NCI-H526 treated with DMSO at 0.1 percent for 48 hours (cell line): ENCODE measurements at places on chromosomes 7 and 10.

- no peak for DNase-seq
Measured at GRCh38 chr10:132942101-132943057, at the start of gene CFAP46. TSS of gene CFAP46 (minus strand) at chr10:132942570. CDS start at chr10:132942484, 86 bp downstream.

DNA sequence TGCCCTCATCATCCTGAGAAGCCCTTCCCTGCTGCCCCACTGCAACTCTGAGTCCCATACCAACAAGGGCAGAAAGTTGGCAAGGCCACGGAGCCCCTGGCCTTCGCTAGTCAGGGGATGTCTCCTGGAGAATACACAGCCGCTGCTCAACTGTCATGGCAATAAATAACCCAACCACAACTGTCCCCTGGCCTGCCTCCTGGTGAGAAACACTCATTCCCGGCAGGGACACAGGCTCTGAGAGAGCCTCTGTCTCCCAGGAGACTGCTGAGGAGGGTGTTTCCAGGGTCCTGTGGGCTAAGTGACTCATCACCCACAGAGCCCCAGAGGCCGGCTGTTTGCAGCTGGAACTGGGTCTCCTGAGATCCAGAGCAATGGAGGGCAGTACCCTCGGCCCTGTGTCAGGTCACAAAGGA is 354.1 kb downstream of the TNS3 start:
- DNase-seq = no peak

- DNase-seq = no peak
Measured at GRCh38 chr10:34160595-34160994, 654.5 kb downstream of the PARD3 start.

GRCh38 chr10:28875549-28876081 is 198.3 kb downstream of the BAMBI start:
- no peak for DNase-seq

GRCh38 chr10:60130130-60130579 is 223.8 kb upstream of the CCDC6 start:
- DNase-seq = no peak

DNA sequence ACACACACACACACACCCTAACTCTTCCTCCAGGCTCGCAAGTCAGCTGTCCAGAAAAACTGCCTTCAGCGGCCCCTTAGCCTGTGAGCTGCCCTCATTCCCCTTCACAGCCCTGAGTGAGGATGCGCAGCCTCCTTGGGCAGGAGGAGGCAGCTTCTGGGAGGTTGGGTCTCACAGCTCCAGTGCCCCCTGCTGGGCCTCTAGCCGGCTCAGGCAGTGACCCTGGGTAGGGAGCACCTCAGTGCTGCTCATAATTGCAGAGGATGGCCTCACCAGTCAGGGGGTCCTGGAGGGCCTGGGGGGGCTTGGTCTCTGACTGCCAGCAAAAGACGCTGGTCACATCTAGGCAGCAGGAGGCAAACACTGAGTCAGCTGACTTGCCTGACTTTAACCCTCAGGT is 43.7 kb downstream of the ZNF273 start:
- peak; percentile 15 for DNase-seq

GRCh38 chr7:33757563-33758165 is 147.7 kb upstream of the BMPER start:
- peak; percentile 32 for DNase-seq

DNA sequence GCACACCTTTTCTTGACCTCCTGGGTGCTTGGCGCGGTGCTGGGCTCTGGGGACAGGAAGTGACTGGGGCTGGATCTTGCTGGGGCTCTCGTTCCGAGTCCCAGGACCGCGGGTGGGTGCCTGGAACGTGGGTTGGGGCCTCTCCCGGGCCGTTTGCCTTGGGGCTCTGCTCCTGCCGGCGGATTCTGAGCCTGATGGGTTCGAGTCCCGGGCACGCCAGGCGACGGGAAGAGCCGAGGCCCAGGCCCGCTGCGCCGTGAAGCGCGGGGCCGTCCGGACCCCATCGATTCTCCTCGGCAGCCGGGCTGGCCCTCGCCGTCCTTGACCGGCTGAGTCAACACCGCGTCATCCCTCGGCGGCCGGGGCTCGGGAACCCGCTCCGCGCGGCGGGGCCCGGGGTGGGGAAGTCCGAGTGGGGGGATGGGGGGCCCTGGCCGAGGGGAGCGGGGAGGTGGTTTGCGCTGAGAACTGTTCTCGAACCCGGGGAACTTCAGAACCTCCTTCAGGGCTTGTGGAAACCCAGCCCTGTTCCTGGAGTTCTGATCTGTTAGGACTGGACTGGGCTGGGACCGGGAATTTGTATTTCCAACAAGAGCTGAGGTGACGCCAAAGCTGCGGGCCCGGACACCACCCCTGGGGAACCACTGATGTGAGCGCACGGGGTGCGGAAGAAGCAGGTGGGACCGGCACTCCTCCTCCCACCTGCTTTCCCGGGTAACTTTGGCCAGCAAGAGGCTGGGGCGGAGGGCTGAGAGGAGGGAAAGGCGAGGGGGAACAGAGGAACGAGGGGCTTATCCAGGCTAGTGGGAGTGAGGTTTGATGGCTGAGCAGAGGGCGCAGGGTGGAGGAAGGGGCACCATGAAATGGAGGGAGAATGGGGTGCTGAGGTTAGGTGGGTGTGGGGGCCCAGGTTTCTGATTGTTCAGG is 6.2 kb downstream of the HHEX start:
- no peak for DNase-seq

DNA sequence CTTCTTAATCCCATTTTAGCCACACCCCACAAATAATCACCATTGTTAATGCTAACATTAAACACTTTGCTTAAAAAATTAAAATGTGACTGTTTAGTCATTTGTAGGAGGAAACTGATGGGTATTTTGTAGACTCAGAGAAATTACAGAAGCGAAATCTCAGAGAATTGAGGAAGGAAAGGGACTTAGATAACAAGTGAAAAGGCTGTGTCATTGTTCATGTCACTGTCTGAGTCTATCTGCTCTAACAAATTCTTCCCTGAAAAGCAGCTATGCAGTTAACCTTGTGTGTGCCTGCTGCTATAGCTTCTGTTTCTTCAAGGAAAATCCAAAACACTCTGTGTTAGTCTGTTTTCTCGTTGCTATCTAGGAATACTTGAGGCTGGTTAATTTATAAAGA is 40.9 kb upstream of the PLXDC2 start:
- no peak for DNase-seq

- no peak for DNase-seq
Measured at GRCh38 chr7:3087243-3087755, 43.6 kb upstream of the CARD11 start.

- no peak for DNase-seq
Measured at GRCh38 chr7:14305233-14305866, 315.9 kb upstream of the ETV1 start.

GRCh38 chr7:55517191-55517633 is 55.1 kb downstream of the VOPP1 start:
- DNase-seq = no peak

GRCh38 chr10:114618722-114619121 is 39.4 kb downstream of the ABLIM1 start:
- no peak for DNase-seq

DNA sequence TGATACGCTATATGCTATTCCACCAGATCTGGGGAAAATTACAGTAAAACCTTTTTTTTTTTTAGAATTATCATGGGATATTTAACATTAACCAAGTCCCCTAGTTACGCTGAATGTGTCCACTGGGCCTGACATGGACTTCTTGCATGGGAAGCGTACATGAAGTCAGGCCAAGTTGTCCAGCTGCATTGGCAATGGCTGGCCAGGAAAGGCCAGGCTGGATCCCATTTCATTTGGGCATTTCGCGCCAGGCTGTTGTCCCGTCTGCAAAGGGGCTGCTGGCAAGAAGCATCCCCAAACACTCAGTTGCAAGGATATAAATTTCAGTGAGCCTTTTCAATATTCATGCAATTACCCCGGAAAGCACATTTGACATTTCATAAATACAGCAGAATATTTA is 933.3 kb downstream of the GRID1 start:
- no peak for DNase-seq

GRCh38 chr7:137325927-137326326 is 17.6 kb downstream of the PTN start:
- DNase-seq = no peak

- no peak for DNase-seq
Measured at GRCh38 chr7:21051865-21052264, 265.2 kb upstream of the SP8 start.
